ENCODE measurements at places on chromosomes 1 and 21.

- DNase-seq = no peak
These were observed 34.4 kb downstream of the C21orf91 start for GRCh38 chr21:17784604-17785402.

DNA sequence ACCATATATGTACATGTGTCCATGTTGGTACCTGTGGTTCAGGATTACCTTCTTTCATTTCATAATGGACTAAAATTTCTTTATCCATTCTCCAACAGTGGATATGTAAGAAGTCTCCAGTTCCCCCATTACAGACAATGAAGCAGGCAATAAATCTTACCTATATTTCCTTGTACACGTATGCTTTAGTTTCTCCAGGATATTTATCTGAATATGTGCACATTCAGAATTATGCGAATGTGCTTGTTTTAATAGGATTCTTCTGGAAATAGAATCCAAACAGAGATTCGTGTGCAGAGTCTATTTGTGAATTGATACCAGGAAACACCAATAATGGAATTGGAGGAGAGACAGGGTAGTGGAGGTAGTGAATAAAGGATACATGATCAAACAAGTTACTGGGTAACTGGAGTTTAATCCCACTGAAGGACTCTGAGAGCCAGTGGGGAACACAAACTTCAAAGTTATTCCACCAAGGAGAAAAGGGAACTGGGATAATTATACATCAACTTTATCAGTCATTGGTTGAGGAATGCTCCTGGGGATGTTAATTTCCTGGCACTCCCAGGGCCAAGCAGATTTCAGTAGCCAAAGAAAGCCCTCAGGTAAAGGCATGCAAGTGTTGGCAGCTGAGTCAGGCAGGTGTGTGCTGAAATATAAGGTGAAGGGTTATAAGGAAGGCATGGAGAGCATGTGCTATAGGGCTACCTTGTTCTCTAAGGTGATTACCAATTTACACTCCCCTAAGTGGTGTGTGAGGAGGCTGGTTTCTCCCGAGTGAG, 374.9 kb upstream of the PBX1 start:
- no peak for DNase-seq

GRCh38 chr1:86183810-86184209, 27.2 kb upstream of the COL24A1 start:
- no peak for DNase-seq

DNA sequence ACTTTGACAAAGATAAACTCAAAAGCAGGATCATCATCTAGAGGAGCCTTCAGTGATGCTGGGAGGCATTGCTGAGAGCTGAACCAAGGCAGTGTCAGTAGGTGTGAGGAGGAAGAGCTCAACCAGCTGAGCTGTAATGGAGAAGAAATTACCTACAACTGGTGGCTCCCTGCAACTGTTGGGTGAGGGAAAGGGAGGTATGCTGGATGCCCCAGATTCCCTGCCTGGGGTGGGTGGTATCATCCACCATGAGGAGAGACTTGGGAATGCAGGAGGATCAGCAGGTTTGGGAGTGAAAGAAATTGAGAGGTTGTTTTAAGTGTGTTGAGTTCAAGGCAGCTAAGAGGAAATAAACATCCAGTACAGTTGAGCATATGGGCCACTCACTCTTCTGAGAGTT, 199.8 kb downstream of the DNM3 start:
- no peak for DNase-seq

- peak; percentile 67 for DNase-seq
These were observed 21.2 kb downstream of the SLC45A3 start for GRCh38 chr1:205658943-205659581.

GRCh38 chr21:42392731-42393442, 3.0 kb downstream of the TMPRSS3 start:
- no peak for DNase-seq

DNA sequence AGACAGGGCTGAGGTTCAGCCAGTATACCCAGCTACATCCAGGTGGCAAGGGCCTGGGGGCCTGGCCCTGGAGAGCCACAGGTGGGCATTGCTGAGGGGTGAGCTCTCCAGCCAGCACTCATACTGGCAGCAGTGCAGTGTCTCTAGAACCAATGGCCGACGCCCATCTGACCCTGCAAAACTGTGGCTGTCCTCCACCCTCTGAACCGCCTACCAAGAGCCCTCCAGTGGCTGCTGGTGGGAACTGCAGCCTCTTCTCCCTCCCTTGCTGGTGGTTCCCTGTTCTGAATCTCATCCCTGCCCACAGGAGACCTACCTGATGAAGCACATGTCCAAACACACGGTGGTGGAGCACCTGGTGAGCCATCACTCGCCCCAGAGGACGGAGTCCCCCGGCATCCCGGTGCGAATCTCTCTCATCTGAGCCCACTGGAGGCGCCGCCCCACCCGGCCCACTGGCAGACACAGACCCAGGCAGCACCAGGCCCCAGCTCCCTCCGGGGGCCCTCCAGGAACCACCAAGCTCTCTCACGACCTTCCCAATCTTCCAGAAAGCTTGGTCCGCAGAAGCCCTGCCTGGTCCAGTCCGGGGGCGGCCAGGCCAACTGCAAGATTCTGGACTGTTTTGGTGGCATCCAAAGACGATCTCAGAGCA, 22.1 kb downstream of the A3GALT2 start:
- peak; percentile 52 for DNase-seq

- DNase-seq = no peak
These were observed 7.9 kb downstream of the CSDE1 start for GRCh38 chr1:114749835-114750234.

- peak; percentile 31 for DNase-seq
These were observed 38.0 kb upstream of the RASAL2 start for GRCh38 chr1:178055779-178056471.

GRCh38 chr1:68255301-68255700, 23.0 kb upstream of the WLS start:
- no peak for DNase-seq

GRCh38 chr1:172936088-172936645, 114.6 kb downstream of the TNFSF18 start:
- no peak for DNase-seq

- no peak for DNase-seq
These were observed 276.6 kb downstream of the CHRM3 start for GRCh38 chr1:239662950-239663349.

DNA sequence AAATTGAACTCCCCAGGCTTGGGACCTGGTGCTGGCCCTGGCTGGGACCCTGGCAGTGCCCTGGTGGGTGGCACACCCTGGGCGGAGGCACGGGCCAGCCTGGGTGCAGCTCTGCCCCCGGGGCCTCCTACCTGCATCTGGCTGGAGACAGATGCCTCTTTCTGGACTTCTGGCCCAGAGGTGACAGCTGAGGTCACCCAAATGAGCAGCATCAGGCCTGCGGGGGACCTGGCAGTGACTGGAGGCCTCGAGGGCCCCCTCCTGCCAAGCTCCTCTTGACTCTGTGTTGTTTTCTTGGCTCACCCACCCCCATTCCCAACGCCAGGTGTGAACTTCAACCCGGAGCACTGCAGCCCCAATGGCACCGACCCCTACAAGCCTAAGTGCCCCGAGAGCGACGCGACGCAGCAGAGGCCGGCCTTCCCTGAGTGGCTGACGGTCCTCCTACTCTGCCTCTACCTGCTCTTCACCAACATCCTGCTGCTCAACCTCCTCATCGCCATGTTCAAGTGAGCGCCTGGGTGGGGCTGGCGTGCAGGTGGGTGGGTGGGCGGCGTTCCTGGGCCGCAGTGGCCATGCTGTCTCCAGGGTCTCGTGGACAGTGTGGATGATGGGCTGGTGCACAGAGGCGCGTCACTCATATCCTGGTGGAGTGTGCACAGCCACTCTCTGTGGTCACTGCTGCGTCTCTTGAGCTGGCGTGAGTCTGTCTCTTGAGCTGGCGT, 41.6 kb upstream of the LRRC3 start:
- DNase-seq = no peak

DNA sequence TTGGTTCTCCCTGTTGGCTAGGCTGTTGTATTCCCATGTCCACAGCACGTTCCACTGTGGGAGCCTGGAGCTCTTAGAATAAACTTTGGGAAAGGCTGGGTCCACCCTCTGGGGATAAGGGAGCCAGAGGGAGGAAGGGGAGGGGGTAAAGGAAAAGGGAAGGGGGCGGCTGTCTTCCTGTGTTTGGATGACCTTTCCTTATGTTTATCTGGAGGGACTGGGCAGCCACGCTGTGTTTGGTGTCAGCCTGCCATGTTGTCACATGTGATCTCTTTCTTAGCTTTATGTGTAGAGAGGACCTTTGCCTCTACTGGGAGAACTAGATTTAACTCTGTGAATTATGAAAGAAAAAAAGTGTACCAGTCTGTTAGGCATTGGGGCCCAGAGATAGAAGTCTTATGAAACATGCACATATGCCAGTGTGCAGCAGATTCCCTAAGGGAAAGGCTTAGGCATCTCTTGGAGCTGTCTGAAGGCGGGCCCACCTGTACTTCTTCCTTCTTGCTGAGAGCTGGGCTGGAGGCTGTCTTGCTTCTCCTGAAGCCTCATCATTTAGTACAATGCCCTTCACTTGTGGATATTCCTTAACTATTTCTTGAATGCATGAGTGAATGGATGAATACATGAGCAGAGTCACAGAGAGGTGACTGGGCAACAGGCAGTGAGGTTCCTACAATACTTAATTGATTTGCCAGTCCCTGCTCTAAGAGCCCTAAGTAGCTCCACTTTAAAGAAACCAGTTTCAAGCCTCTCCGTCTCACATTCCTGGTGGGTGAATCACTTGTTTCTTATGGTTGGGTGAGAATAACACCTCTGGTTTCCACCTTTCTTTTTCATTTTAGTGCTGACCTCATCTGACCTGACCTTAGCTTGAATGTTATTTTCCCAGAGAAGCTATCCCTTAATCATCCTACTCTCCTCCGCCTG, 62.5 kb upstream of the ARHGAP29 start:
- peak; percentile 59 for DNase-seq

DNA sequence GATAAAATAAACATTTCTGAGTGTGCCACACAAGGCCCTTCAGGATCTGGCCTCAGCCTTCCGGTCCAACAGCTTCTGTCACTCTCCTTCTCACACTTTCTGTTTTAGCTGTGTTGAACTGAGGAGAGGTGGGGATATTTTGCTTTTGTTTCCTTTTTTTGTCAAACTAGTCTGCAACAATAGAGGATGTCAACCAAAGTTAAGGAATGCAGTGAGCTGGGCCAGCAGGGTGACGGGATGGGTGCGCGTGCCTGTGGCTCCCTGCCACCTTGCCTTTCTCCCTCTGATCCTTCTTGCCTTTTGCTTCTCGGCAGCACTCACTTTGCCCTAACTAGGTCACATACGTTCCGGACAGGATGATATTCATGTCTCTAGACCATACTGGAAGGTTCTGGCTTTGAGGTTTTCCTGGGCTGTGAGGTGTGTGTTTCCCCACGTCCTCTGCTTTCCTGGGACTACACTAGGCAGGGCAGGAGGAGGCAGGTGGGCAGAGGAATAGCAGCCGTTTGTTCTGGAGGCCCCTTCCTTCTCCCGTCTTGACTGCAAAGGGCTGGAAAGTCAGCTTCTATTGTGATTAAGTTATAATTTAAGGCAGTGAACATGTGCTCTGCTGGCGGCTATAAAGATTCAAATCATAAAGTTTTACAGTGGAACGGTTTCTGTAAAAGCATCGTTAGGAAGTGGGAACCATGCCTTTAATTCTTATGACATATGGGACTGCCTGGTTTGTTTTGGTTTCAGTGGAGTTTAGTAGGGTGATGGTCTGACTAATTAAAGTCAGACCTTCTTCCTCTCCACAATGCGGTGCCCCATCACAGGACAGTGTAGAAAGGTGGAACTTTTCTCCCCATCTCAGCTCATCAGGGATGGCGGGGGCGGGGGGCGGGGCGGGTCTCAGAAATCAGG, 67.8 kb downstream of the RNF220 start:
- no peak for DNase-seq

DNA sequence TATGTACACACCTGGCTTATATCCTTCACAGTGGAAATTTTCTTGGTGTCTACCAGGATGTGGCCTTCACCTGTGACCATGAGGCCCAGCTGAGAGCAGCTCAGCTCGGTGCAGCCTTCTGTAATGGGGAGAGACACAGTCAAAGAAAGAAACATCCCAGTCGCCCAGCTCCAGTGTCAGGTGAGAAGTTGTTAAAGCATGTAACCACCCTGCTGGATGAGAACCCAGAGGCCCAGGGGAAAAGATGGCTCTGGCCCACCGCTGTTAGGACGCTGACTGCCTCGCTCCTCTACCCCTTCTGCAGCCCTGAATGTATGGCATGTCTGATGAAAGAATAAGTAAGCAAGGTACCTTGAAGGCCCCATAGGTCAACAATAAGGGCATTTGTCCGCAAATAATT, 52.7 kb downstream of the SCCPDH start:
- DNase-seq = no peak

GRCh38 chr1:20445956-20446355, 40.1 kb downstream of the CAMK2N1 start:
- DNase-seq = no peak

- no peak for DNase-seq
These were observed 148.5 kb downstream of the POU2F1 start for GRCh38 chr1:167369175-167369574.

- DNase-seq = no peak
These were observed 221.2 kb downstream of the DISC1 start for GRCh38 chr1:231847612-231848397.

GRCh38 chr21:14554948-14555347, 8.8 kb upstream of the SAMSN1 start:
- DNase-seq = no peak

- peak; percentile 97 for DNase-seq
These were observed 54.3 kb upstream of the TARBP1 start for GRCh38 chr1:234533034-234533891.

GRCh38 chr1:188499690-188500089, 1670.9 kb downstream of the PLA2G4A start:
- DNase-seq = peak; percentile 22

- DNase-seq = no peak
These were observed 61.2 kb upstream of the TRABD2B start for GRCh38 chr1:48058135-48059025.

GRCh38 chr1:203120325-203121153, 7.0 kb upstream of the ADORA1 start:
- no peak for DNase-seq

GRCh38 chr1:19360843-19361610, 48.9 kb downstream of the SLC66A1 start:
- DNase-seq = no peak

DNA sequence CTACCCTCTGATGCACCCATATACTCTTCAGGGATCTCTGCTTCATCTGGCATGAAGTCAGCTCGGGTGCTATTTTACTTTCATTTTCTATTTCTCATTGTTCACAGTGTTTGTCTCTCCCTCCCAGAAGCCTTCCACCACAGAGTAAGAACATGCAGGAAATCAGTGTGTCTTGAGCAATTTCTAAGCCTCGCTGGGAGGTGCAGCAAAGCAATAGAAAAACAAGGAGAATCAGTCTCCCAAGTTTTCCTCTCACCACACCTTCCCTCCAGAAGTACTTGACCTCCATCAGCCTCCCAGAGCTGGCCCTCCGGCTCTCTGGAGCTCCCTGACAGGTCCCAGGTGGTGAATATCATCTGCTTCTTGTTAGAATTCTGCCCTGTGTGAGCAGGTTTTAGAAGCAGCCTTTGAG, 594.7 kb upstream of the CAMK1G start:
- DNase-seq = peak; percentile 73

DNA sequence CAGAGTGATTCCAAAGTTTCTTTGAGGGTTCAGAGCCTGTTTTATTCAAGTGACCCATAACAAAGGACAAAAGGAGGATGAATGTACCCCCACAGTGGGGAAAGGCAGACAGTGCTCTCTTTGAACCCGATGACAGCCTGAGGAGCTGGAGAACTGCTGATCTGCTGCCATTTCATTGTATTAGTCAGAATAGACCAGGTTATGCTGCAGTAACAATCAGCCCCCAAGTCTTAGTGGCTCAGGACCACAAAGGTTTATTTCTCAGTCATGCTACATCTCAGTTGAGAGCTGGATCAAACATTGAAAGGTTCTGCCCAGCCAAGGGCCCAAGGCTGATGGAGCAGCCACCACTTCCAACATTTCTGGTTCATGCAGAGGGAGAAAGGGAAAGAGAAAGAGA, 88.9 kb downstream of the HUNK start:
- no peak for DNase-seq
